ENCODE measurements at places on chromosomes 4 and X.

- peak; percentile 28 for DNase-seq
Observed at GRCh38 chr4:3442959-3443749, 1.4 kb downstream of the HGFAC start.

DNA sequence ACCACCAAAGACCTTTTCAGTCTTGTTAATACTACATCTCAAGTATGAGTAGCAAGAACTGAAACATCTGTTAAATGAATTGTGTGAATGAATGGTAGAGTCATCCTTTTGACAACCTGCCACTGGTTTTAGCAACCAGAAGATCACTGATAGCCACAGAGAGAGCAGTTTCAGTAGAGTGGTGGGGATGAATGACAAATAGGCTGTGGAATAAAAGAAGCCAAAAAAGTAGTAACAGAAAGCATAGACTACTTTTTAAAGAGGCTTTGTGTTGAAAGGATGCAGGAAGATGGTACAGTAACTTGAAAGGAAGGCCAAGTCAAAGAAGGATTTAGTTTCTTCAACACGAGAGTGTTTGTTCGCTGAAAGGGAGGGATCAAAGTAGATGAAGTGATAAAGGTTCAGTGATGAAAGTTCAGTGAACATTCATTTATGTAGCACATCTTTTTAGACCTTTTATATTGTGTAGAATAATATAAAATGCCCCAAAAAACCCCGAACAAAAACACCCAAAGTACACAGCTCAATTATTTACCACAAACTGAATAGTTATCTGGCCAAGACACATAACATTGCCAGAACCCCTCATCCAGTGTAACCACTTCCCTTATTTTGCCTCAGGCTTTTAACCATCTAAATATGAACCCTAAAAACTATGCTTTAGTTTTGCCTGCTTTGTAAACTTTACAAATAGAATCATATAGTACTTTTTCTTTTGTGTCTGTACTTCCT lies 40.1 kb upstream of the EIF1AX start:
- no peak for DNase-seq

GRCh38 chr4:10721616-10722015 lies 37.0 kb upstream of the CLNK start:
- DNase-seq: no peak

DNA sequence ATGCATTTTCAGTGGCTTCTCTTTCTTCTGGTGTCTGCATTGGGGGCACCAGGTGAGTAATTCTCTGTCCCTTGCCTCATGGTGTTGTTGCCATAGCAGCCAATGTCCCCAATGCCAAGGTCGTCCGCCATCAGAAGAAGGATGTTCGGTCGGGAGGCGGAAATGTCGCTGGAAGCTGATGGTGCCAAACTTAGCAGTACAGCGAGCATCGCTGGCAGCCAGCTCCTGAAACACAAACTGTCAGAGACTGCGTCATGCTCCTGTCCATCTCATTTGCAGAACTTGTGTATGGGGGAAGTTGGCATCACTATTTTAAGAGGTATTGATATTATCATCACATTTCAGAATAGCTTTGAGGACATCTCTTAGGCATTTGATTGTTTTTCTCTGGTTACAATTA lies 29.1 kb upstream of the ARSD start:
- DNase-seq: no peak

- no peak for DNase-seq
Observed at GRCh38 chrX:84186603-84187532, 1.1 kb downstream of the RPS6KA6 start.

GRCh38 chrX:128897621-128898020 lies 625.7 kb downstream of the SMARCA1 start:
- no peak for DNase-seq

DNA sequence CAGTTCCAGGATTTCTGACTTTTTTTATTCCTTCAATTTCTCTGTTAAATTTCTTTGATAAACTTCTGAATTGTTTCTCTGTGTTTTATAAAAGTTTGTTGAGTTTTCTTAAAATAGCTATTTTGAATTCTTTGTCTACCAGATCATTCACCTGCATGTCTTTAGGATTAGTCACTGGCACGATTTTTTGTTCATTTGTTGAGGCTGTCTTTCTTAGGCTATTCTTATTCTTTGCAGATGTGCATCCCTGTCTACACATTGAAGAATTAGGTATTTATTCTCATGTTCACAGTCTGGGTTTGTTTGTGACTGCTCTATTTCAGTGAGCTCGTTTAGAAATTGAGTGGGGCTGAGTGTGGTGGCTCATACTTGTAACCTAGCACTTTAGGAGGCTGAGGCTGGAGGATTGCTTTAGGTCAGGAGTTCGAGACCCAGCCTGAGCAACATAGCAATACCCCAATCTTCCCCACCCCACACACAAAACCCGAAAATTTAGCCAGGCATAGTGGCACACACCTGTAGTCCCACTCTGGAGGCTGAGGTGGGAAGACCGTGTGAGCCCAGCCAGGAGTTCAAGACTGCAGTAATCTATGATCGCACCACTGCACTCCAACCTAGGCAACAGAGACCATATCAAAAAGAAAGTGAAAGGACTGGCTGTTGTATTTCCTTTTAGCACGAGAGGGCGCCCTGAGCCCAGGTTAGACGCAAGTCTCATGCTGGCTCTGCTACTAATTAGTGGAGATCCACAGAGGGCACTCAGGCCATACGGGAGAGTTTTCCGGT lies 42.0 kb downstream of the F8 start:
- DNase-seq: peak; percentile 47

Measured in COLO829 (cell line).